ENCODE measurements at places on chromosomes 1 and 21.
A peak's percentile ranks its signal among the peaks of the same experiment; 100 is the strongest.

GRCh38 chr1:182765391-182765790, 24.2 kb upstream of the NPL start:
- DNase-seq, result no peak

- DNase-seq, result no peak
Measured at GRCh38 chr1:119112791-119113190, 27.7 kb downstream of the WARS2 start.

DNA sequence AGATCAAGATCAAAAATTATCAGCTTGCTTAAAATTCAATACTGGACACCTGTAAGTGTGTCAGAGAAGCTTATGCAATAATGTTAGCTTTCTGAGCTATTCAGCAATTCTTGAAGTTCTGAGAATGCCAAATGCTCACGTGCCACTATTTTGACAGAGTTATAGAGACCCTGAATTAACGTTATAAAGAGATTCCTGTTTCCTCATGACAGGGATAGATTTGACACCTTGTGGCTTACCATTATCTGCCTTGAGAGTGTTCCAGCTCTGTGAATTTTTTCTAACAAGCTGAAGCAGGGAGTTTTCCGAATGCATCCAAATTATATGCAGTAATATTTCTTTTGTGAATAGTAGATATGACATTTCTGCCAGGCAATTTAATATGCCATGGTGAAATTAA, 781.6 kb downstream of the ADGRL2 start:
- no peak for DNase-seq

- DNase-seq, result no peak
Measured at GRCh38 chr1:12376236-12377045, 146.6 kb downstream of the VPS13D start.

DNA sequence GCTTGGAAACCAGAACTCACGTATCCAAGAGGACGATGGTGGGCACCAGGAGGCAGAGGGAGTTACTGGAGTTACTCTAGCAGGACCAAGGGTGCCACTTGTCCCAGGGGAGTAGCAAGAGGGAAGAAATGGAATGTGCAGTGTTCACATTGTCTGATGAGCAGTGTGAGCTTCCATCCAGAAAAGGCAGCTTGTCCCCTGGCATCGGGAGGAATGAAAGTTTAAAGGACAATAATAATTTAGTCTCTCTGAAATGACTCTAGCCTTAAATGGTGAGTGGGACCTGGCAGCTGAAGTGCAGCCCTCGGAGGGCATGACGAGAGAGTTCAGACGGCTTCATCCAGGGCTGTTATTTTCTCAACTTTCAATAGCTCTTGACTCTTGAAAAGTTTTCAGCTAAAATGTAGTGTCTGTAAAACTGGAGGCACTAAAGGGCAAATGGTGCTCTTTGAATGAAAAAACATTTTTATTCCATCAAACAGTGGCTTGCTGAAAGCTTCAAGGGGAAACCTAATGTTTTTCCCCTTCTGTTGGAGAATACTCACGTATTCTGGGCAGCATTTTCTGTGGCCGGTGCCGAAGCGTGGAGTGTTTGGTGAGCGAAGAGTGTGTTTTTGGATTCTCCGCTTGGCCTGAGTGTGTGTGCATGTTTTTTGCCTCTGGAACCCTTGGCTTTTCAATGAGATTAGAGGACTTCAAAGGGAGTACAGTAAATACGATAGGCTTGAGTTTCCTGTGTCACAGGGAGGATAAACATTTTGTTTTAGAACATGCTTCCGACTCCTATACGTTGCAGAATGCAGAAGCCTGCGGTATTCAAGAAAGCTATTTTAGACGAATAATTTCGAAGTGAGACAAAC, 157.3 kb downstream of the GALNT2 start:
- peak; percentile 44 for DNase-seq

GRCh38 chr1:210866532-210866931, 267.4 kb downstream of the KCNH1 start:
- no peak for DNase-seq

DNA sequence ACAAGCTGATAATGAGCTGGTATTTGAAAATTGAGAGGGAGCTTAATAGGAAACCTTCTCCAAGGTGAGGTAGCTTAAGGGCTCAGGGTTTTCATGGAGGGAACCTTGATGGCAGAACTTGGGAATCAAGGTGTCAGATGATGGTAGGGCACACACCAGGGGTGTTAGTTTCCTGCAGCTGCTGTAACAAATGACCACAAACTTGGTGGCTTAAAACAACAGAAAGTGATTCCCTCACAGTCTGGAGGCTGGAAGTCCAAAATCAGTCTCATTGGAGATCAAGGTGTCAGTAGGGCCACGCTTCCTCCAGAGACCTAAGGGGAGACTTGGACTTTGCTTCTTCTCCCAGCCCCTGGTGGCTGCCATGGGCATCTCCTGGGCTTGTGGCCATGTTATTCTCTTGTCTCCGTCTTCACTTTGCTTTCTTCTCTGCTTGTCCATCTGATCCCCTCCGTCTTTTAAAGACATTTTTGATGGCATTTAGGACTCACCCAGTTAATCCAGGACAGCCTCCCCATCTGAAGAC, 45.5 kb downstream of the HUNK start:
- DNase-seq, result no peak

DNA sequence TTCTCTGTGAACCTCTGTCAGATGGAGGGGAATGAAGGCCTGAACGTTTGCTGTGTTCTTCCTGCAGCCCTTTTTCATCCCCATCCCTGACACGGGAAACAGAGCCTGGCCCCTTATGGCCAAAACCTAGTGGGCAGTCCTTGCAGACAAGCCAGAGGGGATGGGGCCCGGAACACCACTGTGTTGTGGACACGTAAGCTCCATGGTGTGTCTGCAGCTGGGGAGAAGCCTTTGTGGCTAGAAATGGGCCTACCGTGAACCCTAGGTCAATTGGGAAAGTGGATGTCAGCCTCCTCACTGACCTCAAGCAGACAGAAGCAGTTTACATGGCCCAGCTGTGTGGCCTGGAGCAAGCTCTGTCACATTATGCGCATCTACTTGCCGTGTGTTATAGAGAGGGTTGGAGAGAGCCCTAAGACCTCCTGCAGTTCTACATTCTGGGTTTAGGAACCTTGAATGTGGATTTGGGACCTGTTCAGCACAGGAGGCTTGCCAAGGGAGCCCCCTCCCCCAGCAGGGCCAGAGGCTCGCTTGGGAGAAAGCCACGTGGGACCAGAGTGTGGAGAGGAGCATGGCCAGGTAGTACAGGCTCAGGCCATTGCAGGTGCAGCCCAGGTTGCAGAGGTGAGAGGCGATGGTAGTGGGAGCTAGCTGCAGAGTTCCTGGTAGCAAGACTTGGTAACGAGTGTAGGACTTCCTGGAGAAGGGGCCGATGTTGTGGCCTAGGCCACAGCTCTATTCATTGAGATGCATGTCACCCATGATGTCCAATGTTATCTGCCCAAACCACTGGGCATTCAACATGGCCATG, 20.7 kb downstream of the PARS2 start:
- DNase-seq, result no peak

DNA sequence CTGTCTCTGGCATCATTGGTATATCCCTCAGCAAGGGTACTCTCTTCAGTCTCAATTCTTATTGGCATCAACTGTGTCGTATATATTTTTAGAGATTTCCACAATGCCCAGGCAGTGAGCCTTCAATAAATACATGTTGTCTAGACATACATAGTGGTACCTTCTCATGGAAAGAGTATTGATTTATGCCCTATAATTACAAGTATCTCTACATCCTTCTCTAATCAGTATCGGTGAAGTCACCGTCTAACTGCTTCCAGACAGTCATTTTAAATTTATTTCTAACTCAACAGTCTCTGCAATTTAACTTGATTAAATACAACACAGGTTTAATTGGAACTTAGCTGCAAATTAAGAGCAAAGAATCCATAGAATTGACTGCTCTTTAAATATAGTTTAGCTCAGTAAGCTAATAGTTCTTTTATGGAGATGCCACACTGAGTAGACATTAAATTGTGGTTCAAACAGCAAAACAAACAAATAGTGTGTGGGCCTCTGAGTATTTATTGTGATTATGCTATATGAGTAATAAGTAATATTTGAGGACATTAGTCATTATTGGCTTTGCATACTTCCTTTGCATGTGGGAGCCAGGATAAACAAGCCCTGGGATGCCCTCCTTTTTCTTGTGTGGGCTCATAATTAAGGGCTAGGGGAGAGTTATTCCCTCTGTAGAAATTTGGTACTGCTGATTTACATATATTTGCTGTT, 126.9 kb upstream of the DUSP10 start:
- DNase-seq, result no peak

DNA sequence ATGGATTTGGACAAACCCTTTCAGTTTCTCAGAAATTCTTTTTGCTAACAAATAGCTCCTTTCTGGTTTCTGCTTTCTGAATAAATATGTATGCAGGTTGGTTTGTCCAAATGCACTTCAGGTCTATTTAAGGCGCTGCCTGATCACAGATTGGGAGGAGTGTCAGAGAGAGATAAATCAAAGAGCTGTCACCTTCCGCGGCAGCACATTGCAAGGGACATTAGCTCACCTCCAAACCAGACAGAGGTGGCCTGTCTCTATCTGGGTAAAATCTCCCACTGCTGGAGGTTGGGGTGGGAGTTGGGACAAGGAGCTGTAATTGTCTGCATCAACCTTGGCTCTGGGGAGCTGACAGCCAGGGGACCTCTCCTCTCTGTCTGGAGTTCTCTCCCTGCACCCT, 25.2 kb downstream of the PRAMEF20 start:
- DNase-seq, result no peak

- no peak for DNase-seq
Measured at GRCh38 chr1:175071276-175071943, 3.8 kb downstream of the TNN start.

DNA sequence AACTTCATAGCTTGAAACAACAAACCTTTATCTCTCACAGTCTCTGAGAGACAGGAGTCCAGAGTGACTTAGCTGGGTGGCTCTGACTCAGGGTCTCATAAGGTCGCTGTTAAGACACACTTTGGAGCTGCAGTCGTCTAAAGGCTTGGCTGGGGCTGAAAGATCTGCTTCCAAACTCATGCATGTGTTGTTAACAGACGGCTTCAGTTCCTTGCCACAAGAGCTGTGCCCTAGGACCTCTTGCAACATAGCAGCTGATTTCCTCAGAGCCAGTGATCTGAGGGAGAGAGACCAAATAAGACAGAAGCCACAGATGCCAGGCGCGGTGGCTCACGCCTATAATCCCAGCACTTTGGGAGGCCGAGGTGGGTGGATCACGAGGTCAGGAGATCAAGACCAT, 176.8 kb downstream of the DISC1 start:
- no peak for DNase-seq

DNA sequence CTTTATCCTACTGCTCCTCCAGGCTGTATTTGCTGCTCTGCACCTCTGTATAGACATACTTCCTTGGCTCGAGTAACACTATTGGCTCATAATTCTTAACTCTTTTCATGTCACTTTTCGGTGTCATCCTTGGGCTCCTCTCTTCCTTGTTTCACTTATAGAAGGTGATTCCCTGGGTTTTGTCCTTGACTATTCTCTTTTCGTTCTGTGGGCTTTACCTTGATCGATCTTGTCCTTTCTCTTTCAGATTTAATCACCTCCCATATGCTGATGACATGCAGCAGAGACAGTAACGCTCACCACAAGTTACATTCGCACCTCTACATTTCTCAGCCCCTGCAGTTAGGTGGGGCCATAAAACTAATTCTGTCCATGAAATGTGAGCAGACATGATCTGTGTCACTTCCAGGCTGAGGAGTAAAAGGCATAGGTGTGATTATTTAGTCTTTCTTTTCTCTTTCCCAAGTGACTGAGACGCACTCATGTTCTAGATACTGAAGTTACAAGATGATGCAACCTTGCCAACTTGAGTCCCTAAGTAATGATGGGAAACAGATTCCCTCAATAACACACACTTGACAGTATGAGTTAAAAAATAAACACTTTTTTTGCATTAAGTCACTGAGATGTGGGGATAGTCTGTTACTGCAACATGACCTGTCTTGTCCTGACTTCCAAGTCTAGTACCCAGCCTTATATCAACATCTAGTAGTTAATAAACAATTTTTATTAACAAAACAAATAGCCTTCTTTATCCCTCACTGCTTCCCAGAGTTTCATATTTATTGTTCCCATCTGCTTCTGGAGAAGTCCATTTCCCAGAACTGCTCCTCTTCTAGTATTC, 49.9 kb upstream of the HAO2 start:
- DNase-seq, result no peak

DNA sequence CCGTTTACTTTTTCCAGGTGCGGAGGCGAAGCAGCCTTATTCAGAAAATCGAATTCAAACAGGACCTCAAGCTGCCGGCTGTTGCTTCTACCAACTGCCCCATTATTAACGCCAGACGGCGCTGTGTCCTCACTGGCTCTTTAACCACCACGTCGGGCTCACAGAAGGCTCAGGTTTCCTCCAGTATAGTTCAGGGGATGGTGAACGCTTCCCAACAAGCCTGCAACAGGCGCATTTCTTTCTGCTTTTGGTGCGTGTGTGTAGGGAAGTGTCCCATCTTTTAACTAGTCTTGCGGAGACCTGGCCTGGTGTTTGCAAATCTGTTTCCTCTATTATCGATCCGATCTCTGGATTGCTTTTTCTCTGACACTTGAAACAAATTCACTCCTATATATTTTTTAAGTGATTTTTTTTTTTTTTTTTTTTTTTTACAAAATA, 791 bp upstream of the STUM start:
- DNase-seq, result peak; percentile 95
